ENCODE measurements at places on chromosomes 3 and 15.

DNA sequence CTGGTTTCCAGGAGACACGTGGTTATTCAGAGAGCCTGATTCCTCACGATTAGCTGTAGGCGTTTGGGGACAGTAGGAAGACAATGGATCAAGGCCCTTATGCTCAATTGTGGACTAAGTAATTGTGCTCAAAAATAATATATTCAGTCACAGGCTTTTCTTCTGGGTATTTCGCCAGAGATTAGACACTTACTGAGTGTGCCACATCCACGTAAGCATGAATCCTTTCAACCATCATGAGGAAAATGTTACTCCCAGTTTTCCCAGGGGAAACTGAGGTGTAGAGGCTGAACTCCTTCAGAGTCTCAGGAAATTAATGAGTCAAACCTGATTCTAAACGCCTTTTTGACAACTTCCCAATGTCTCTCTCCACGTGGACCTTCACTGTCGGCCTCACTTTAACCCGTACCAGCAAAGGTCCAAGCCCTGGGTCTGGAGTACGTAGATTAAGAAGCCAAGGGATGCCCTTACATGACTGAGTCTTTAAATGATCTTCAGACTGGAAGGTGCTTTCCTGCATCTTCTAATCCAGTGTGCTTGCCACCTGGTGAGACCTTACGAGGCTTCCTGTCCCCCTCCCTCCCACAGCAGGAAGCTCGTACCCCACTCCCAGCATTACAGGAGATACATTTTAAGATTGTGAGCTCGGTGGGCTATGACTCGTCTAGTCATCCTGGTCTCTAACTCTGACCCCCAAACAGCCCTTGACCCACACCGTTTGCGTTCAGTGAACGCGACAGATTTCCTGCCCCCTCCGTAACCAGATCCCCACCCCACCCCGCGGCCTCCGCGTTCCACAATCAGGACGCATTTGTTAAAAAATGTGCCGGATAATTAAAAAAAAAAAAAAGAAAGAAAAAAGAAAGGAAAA is 1.7 kb downstream of the PKM start:
- DNase-seq = peak; percentile 20

DNA sequence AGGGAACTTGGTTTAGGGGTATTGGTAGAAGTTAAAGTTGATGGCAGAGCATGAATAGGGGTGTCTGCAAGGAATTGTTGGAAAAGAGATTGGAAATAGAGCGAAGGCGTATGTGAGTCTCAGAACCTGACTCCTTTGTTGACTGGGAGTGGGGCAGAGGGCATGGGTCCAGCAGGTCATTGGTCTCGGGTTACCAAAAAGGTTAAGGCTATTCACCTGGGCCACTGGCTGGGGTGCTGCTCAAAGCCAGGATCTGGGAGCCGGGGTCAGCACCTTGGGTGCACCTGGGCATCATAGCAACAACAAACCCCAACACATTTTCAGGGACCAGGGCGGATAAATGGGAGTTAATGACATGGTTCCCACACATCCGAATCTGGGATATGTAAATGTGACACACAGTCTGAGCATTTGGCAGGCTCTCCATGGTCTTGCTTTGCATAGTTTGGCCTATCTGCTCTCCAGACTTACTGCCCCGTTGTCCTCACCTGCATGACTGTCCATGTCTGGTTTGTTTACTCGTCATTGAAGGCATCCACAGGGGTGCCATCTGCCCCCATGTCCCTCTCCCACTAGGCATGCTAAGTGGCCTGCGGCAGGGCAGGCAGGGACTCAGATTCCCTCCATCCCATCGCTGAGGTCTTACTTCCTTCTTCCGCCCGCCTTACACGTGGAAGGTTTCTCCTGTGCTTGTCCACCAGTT is 10.1 kb downstream of the KLF13 start:
- no peak for DNase-seq

- no peak for DNase-seq
These were observed 83.9 kb upstream of the PROK2 start for GRCh38 chr3:71868876-71869275.

DNA sequence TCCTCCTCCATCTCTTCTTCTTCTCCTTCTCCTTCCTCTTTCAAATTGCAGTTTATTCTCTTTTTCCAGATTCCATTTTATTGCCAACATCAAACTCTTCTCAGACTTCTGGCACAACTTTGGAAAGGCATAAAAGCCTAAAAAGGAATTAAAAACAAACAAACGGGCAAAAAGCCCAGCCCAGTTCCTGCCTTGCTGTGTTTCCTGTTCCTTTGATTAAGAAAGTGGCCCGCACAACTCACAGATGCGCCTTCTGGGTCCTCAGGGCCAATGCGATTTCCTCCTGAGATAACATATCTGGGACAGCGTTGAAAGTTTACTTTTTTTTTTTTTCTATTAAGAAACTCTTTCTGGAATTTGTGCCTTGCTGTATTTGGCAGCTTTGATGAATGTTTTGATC is 158.7 kb upstream of the UBE3A start:
- no peak for DNase-seq

DNA sequence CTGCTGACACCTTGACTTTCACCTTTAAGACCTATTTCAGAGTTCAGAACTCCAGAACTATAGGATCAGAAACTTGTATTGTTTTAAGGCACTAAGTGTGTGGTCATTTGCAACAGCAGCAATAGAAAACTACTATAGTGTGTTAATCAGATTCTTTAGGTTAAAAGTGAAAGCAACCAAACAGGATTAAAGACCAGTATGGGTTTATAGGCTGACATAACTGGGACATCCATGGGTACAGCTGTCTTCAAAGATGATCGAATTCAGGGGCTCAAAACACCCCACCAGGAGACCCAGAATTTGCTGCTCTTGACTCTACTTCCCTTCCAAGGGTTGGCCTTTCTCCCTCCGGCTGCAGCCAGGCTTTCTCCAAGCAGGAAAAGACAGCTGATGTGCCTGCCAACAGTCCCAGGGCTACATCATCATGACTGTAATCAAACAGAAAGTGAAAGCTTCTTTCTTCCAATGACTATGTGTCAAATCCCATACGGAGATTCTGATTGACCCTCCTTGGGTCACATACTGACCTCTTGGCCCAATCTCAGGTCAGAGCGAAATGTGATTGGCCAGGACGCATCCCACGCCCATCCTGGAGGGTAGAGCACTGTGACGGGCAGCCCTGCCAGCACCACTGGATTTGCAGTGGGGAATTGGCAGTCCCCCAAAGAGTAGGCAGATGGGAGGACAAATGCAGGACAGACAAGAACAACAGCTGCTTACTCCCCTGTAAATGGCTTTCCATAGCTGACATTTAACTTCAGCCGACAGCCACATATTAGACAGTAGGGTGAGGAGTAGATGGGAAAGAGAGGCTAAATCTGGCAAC is 51.4 kb upstream of the RNF7 start:
- no peak for DNase-seq

DNA sequence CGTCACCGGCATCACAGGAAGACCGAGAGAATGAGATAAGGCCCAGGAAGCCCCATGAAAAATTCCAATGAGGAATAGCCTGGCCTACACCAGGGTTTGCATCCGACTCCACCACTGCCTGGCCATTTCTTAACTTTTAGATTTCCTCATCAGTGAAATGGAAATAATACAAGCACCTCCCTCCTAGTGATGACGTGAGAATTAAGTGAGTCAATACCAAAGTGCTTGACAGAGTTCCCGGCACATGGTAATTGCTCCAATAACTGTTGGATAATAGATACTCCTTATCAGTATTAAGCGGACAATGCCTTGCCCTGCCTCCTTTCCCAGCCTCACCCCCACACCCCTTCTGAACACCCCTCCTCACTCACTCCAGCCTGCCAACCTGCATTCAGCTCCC is 105.4 kb downstream of the TLE3 start:
- DNase-seq = no peak

GRCh38 chr3:179750720-179751328 is 98.0 kb downstream of the USP13 start:
- no peak for DNase-seq

DNA sequence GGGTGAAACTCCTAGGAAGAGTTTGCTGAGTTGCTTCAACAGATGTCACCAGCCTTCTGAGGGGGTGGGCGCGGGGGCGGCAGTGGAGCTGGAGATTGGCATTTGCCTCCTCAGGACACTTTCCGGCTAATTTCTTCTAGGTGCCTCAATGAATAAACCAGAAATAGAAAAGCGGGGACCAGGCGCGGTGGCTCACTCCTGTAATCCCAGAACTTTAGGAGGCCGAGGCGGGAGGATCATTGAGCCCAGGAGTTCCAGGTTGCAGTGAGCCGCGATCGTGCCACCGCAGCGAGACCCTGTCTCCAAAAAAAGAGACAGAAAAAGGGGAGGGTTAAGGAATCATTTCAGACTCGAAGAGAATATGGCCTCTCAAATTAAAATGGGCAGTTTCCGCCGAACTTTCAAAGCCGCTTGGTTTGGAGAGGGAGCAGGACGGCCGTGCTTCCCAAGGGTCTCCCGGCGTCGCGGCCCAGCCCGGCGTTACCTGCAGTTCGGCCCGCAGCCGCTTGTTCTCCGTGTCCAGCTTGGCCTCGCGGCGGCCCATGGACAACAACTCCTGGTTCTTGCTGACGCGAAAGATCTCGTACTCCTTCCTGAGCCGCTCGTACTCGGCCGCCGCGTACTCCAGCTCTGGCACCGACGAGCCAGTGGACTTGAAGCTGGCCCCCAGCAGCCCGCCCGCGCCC is 587 bp downstream of the NPHP3 start:
- DNase-seq = peak; percentile 8

GRCh38 chr3:59401924-59402323 is 352.1 kb upstream of the CFAP20DC start:
- no peak for DNase-seq
